ENCODE measurements at places on chromosomes 7 and 10.

GRCh38 chr7:26862834-26863233 lies 1.6 kb downstream of the SKAP2 start:
- DNase-seq: no peak

DNA sequence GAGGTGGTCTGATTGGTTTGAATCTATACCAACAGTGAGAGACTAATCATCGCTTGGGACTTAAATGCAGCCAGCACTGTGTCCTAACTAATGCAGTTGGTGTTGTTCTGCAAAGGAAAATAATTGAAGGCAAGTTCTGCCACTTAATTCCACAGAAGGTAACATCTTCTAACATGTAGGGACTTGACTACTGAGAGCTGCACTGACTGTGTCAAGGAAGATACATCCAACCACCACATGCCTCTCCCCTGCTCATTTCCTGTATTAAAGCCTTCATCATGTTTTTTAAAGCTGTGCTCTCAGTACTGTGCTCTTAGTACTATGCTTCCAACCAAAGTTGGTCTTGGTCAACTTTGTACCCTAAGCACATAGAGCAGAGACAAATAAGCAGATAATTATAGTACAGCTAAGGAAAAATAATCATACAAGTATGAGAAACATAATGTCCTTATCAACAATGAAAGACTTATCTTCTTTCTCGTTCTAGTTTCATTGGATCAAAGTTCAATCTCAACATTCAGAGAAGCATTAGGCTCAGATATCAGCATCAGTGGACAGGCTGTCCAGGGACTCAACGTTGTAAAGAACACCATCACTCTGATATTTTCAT lies 2.8 kb upstream of the CYP3A4 start:
- no peak for DNase-seq

DNA sequence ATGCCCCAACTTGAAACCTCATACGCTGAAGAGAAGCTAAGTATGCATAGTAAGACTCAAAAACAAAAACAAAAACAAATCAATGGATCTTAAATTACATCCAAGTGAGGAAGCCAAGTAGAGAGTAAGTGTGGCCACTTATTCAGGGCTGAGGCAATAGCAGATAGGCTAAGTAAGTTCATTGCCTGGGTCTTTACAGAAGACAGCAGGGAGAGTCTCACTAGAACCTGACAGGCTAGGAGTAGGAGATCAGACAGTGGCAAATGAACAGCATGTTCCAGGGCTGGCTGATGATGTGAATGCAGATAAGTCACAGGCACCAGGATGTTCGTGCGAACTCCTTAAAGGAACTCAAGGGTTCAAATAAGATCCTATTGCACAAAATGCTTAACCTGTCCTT lies 568.6 kb downstream of the KCNMA1 start:
- no peak for DNase-seq

- DNase-seq: no peak
These were observed 138.6 kb downstream of the RGS10 start for GRCh38 chr10:119403921-119404320.

DNA sequence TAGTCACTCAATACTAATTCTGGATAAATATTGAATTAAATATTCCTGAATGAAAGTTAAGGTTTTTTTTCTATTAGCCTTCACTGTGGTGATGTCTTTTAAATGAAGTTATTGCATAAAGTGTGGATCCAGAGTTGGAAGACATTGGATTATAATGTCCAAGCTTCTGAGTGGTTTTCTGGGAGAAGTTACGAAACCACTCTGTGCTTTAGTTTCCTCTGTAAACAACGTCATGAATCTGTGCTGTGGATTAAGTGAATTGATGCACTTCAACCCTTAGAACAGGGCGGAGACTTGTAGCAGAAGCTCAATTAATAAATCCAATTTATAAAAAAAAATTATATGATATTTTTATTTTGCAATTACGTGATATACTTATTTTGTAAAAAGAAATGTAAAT lies 271.7 kb downstream of the BICC1 start:
- DNase-seq: no peak

All from NCI-H510A treated with DMSO at 0.1 percent for 48 hours (cell line).